SK-N-DZ (cell line): ENCODE measurements at places on chromosomes 1 and 21.

GRCh38 chr1:211749251-211749650, 73.8 kb upstream of the NEK2 start:
- DNase-seq, result no peak

- no peak for DNase-seq
These were observed 720.7 kb upstream of the CXADR start for GRCh38 chr21:16792101-16792500.

GRCh38 chr1:115411371-115412063, 73.5 kb upstream of the NGF start:
- no peak for DNase-seq

- DNase-seq, result peak; percentile 9
These were observed 771 bp downstream of the RABGAP1L start for GRCh38 chr1:174160109-174160473.

DNA sequence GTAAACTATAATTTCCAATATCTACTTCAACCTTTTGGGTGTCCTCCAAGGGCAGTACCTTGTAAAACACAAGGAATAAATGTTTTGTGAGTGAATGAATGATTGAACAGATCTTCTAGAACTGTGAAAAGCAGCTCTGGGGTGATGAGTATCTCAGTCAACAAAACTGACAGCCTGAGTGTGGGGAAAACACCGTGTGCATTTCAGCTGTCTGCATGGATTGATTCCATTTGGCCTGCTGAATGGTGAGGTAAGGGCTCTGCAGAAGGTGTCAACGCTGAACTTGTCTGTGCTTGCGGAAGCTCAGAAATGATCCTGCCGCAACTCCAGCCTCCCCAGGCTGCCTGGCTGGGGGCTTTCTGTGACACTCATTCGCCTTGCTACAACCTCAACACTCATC, 7.4 kb upstream of the AGMAT start:
- no peak for DNase-seq

GRCh38 chr1:183195142-183195574, 9.1 kb downstream of the LAMC2 start:
- no peak for DNase-seq

DNA sequence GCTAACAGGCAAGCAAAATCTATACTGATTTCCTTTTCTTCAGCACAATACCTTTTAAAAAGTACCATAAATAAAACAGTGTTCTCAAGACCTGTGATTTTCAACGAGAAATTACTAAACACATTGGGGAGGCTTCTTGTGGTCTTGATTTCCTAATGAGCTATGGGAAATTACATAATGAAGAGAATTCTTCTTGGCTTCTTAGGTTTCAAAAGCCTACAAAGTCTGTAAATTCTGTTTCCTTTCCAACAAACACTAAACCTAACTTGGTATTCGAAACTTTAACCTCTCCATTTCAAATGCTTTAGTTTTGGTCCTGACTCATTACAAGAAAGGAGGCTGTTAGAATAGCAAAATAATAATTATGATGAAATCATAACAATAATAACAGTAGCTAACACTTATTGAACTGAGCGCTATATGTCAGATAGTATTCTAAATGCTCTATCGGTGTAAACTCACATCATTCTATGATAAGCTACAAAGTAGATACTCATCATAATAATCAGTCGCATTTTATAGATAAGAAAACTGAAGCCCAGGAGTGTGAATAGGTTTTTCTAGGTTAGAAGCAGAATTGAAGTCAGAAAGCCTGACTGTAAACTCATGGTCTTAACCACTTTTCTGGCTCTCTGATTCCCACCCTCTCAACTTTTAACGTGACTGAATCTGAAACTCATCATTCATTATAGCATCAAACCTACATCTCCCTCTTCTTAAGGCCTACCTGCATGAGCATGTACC, 486.7 kb downstream of the SMYD3 start:
- no peak for DNase-seq

DNA sequence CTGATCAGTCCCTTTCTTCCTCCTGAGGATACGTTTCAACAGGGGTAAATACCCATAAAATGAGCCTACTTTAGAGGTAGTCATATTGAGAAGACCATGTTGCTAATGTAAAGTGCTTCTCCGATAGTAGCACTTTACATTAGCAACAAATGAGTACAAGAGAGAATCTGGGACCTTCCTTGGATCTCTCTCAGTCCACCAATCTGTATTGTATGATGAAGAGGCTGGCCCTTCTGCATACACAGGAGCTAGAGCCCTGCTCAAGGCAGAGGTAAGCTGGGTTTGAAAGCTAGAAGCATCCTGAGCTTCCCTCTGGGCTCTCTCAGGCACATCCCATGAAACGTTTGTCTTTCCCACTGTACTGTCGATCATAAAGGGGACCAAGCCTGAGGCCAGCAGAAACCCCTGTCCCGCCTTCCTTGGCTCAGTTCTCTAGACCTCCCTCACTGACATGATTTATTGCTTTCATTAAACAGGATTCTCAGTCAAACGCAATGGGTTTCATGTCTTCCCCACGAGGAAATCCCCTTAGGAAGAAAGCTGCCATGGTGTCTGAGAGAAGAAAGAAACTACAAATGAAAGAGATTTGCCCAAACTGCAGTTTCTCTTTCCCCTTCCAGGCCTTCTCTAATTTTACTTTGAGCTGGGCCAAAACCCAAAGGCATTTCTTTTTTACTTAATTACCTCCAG, 62.8 kb upstream of the BCAR3 start:
- no peak for DNase-seq

- peak; percentile 48 for DNase-seq
These were observed 132.9 kb upstream of the WNT4 start for GRCh38 chr1:22275626-22276395.

DNA sequence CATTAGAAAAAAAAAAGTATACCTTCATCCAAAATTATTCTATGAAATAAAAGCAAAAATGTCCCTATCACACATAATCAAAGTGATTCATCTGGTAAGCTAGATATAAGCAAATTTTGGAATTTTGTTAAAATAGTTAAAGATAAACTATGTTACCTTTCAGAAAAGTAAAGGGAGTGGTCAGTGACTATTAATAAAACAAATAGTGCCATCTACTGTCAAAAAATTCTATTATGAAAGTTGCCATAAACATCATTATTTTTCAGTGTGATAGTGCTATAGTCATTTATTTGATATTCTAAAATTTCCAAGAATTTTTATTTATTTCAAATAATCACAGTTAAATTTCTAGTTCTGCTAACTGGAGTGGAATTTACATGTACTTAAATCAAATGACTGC, 803.7 kb downstream of the KCNT2 start:
- no peak for DNase-seq

GRCh38 chr1:30277911-30278310, 445.5 kb downstream of the MATN1 start:
- no peak for DNase-seq

DNA sequence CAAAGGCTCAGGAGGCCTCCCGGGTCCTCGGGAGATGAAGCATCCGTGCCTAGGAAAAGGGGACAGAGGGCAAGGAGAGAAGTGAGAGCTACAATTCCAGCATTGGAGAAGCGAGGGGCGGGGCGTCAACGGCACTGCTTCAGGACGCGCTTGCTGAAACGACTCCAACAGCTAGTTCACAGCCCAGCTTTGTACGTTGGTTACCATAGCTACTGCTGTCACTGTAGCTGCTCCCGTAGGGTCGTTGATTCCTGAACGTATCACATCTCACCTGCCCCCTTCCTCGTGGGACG, 63.1 kb downstream of the TOR1AIP2 start:
- no peak for DNase-seq

DNA sequence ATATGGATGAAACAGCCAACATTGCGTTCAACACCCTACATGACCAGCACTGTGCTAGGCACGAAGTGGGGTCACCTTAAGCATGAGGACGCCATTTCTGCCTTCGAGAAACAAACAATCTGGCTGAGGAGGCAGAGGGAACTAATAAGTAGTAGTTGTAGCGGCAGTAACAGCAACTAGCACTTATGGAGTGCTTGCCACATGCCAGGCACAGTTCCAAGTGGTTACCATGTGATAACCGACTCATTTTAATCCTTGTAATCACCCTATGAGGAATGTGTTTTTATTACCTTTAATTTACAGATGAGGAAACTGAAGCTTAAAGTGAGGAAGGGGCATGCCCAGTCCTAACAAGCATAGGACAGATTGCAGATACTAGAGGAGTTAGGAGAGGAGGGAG, 33.7 kb downstream of the KCND3 start:
- no peak for DNase-seq

- no peak for DNase-seq
These were observed 7.3 kb downstream of the MYOG start for GRCh38 chr1:203078478-203078877.

- no peak for DNase-seq
These were observed 4.9 kb downstream of the RD3 start for GRCh38 chr1:211487082-211487481.

- DNase-seq, result no peak
These were observed 58.5 kb downstream of the KIF26B start for GRCh38 chr1:245213066-245213831.

- DNase-seq, result no peak
These were observed 186.7 kb upstream of the NFIA start for GRCh38 chr1:60895701-60896100.

GRCh38 chr1:61740751-61741700, 1.3 kb upstream of the PATJ start:
- DNase-seq, result no peak

DNA sequence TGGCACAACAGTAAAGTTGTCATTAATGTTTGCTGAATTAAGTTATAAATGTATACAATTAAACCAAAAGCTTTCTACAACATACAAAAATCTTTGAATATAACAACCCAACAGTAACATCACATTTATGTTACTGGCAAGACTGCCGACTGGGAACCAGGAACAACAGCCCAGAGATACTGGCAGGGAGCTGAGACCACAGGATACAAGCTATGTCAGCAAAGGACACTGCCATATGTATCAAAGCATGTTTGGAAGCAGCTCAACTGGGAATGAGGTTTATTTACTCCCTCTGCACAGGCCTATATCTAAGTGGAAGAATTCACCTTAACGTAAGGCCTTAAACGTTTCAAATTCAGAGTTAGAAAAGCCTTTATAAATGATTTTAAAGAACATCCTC, 50.4 kb downstream of the ARHGAP29 start:
- no peak for DNase-seq

DNA sequence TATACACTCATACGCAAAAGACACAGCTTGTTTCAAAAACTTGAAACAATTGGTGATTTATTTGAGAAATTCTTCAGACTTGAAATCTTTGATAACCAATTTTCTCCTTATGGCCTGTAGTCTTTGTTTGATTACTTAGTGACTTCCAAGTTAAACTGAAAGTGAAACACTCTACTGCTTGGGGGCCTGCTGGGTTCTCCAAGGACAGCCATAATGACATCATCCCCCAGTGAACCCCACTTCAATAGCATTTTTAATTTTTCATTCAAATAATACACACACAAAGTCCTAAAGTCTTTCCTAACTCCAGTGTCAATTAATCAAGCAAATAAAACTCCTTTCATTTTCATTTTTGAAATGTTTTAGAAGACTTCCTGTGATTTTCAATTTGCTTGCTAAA, 59.2 kb downstream of the KRTAP19-8 start:
- DNase-seq, result no peak

GRCh38 chr1:10211805-10212410, 1.5 kb downstream of the KIF1B start:
- peak; percentile 52 for DNase-seq
